ENCODE measurements at places on chromosomes 2 and 18. TPM values are rescaled to one million over a fixed set of nuclear protein-coding genes. Genes with fewer than 3 reads are reported as not detected.

The CDKL4 gene
- total RNA-seq: 0.44 TPM

The SERPINB12 gene
- not detected for total RNA-seq

The SLC5A7 gene
- total RNA-seq: 0.09 TPM

The G6PC2 gene
- total RNA-seq: not detected

The CHRNG gene
- 2.9 TPM for total RNA-seq

The CRYBA2 gene
- total RNA-seq: not detected

The C2orf72 gene
- total RNA-seq: not detected

The TNP1 gene
- not detected for total RNA-seq

The SPATA3 gene
- not detected for total RNA-seq

The SCN7A gene
- 2.5 TPM for total RNA-seq

The CDH2 gene
- total RNA-seq: 0.27 TPM

The LINC00305 gene
- not detected for total RNA-seq

The GATA6 gene
- 0.71 TPM for total RNA-seq

The POTEJ gene
- not detected for total RNA-seq

The HOXD3 gene
- 0.73 TPM for total RNA-seq

The FTCDNL1 gene
- total RNA-seq: 25.7 TPM

The DPP10 gene
- total RNA-seq: not detected

The KRTCAP3 gene
- total RNA-seq: not detected

The CDH20 gene
- 0.60 TPM for total RNA-seq

The TMEM198 gene
- total RNA-seq: 2.1 TPM

The FHOD3 gene
- 20.2 TPM for total RNA-seq

The OR6B2 gene
- total RNA-seq: not detected

The BBS5 gene
- total RNA-seq: 12.3 TPM

The SALL3 gene
- total RNA-seq: 0.32 TPM

The MAP3K20 gene
- 533 TPM for total RNA-seq

The MRPS9 gene
- total RNA-seq: 46.8 TPM

The LHCGR gene
- not detected for total RNA-seq

The CIB4 gene
- total RNA-seq: not detected

The MSTN gene
- total RNA-seq: 0.56 TPM

The GKN2 gene
- total RNA-seq: not detected

The POTEC gene
- total RNA-seq: not detected

The CD8B gene
- not detected for total RNA-seq

The ITGB6 gene
- total RNA-seq: 4.6 TPM

The CFAP53 gene
- total RNA-seq: 0.54 TPM

The GPR75 gene
- total RNA-seq: 1.3 TPM

The CCBE1 gene
- total RNA-seq: 0.20 TPM

The ROCK2 gene
- total RNA-seq: 64.0 TPM

The FER1L5 gene
- total RNA-seq: not detected

The LIMS2 gene
- total RNA-seq: 20.9 TPM

The GALR1 gene
- total RNA-seq: not detected

The UCN gene
- total RNA-seq: not detected

The TGFBRAP1 gene
- total RNA-seq: 21.4 TPM

The DYNC2LI1 gene
- total RNA-seq: 11.4 TPM

The GCG gene
- total RNA-seq: not detected

The TMEM178A gene
- 1.3 TPM for total RNA-seq

The VWA3B gene
- total RNA-seq: 0.24 TPM

All from psoas muscle (tissue), 8 donors.